ENCODE measurements at places on chromosomes 7 and 10. TPM values are rescaled to one million over a fixed set of nuclear protein-coding genes. Genes with fewer than 3 reads are reported as not detected.

The FFAR4 gene
- not detected for polyA plus RNA-seq

The RNF133 gene
- polyA plus RNA-seq, result not detected

The GPR15LG gene
- 0.23 TPM for polyA plus RNA-seq

The FAM25G gene
- not detected for polyA plus RNA-seq

The PARD3 gene
- 55.3 TPM for polyA plus RNA-seq

The C10orf143 gene
- polyA plus RNA-seq, result 3.4 TPM

The RNF32 gene
- 3.3 TPM for polyA plus RNA-seq

The NEBL gene
- 1.8 TPM for polyA plus RNA-seq

The TNRC18 gene
- 84.0 TPM for polyA plus RNA-seq

The HOXA2 gene
- 5.7 TPM for polyA plus RNA-seq

The SEC31B gene
- polyA plus RNA-seq, result 10.5 TPM

The GOLGA7B gene
- polyA plus RNA-seq, result 0.08 TPM

The ANKRD2 gene
- 23.5 TPM for polyA plus RNA-seq

The OR2A12 gene
- not detected for polyA plus RNA-seq

The AMZ1 gene
- 0.13 TPM for polyA plus RNA-seq

The ZFAND2A gene
- 15.1 TPM for polyA plus RNA-seq

The ADAM8 gene
- polyA plus RNA-seq, result 2.1 TPM

The UBE2H gene
- 91.3 TPM for polyA plus RNA-seq

The CNPY1 gene
- polyA plus RNA-seq, result not detected

The DDX21 gene
- polyA plus RNA-seq, result 45.3 TPM

The LRIT1 gene
- polyA plus RNA-seq, result not detected

The AKR1C4 gene
- polyA plus RNA-seq, result not detected

The MRC1 gene
- polyA plus RNA-seq, result 14.1 TPM

The ALOX5 gene
- 1.9 TPM for polyA plus RNA-seq

The NUTM2E gene
- polyA plus RNA-seq, result not detected

The VSTM4 gene
- polyA plus RNA-seq, result 42.2 TPM

The SPDYE2B gene
- 3.2 TPM for polyA plus RNA-seq

The PTPRE gene
- polyA plus RNA-seq, result 9.5 TPM

The SPDYE11 gene
- polyA plus RNA-seq, result 0.12 TPM

The PTPN20 gene
- 1.3 TPM for polyA plus RNA-seq

The CDHR1 gene
- polyA plus RNA-seq, result 0.74 TPM

The BTBD16 gene
- 0.31 TPM for polyA plus RNA-seq

The CDC14C gene
- not detected for polyA plus RNA-seq

The PIP gene
- not detected for polyA plus RNA-seq

The GRK5 gene
- 29.8 TPM for polyA plus RNA-seq

The C7orf57 gene
- polyA plus RNA-seq, result 0.11 TPM

The LBX1 gene
- polyA plus RNA-seq, result 3.1 TPM

The LDB1 gene
- polyA plus RNA-seq, result 69.3 TPM

The IRF5 gene
- 2.2 TPM for polyA plus RNA-seq

The TLX1 gene
- polyA plus RNA-seq, result not detected

The VPS26A gene
- polyA plus RNA-seq, result 44.4 TPM

The CYP3A5 gene
- polyA plus RNA-seq, result 0.54 TPM

The ADCY1 gene
- 12.0 TPM for polyA plus RNA-seq

The MSRB2 gene
- polyA plus RNA-seq, result 52.8 TPM

The CRYGN gene
- polyA plus RNA-seq, result not detected

The VPS50 gene
- polyA plus RNA-seq, result 19.1 TPM

The GPRIN2 gene
- 0.17 TPM for polyA plus RNA-seq
